Activated T-helper 1 cell treated with anti-CD3 and anti-CD28 coated beads, Interleukin-2, amount 50 U/mL, for 16 hours (primary cell): ENCODE measurements at places on chromosomes 5 and 9.

- no peak for DNase-seq
Observed at GRCh38 chr5:128196791-128197190, 113.2 kb downstream of the SLC12A2 start.

DNA sequence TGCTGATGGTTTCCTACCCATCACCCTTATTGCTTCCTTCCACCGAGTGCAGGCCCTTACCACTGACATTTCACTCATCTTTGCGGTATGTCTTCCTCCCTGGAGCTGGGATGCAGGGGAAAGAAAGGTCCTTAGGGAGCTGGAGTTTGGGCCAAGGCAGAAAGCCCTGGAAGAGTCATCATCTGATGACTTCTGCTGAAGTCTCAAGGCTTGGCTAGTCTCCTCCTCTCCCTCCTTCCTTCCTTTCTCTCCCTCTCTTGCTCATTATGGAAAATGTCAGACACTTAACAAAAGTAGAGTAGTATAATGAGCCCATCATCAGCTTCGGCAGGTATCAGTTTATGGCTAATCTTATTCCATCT lies 40.0 kb downstream of the LARP1 start:
- DNase-seq: no peak

- DNase-seq: no peak
Observed at GRCh38 chr9:111076042-111076441, 37.8 kb upstream of the LPAR1 start.

DNA sequence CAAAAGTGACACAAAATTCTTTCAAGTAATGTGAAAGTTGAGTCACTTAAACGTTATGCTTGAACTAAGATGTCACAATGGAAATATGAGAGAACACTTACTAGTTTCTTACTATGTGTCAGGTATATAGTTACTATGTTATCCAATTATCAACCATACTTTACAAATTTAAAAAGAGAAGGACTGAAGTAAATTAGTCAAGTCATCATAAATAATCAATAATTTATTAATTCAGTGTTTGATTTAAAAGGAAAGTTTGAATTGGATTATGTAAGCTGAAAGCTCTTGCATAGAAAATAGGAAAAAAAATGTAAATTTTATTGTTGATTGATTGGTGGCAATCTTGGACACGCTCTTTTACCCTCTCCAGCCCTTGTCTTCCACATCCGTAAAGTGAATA lies 76.3 kb downstream of the GABRA1 start:
- no peak for DNase-seq

DNA sequence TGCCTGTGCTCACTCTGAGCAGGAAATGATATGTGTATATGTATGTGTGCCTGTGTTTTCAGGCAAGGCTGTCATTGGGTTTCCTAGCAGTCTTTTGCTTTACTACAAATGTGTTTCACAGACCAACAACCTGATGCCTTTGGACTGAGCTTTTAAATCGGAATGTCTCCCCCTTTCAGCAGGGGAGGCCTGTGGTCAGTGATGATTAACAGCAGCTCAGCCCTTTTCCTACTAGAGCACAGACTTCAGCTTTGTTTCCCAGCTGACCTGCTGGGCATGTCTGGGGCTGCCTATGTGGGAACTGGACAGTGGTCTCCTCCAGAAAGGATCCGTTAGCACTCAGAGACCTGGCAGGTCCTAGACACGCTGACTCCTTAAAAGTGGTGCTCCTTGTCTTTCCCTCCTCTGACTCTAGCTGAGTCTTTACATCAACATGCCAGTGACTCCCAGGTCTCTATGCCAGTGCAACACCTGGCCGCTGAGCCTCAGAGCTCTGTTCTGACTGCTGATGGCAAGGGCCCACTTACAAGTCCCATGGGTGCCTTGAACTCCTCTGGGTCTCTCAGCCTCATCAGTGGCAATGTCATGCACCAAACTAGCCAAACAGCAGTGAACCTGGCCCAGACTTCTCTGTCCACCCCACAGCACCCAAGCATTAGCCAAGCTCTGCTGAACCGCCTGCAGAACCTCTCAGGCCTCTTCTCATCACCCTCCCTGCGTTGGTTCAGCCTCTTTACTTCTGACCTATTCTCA lies 7.7 kb downstream of the MACROH2A1 start:
- no peak for DNase-seq

DNA sequence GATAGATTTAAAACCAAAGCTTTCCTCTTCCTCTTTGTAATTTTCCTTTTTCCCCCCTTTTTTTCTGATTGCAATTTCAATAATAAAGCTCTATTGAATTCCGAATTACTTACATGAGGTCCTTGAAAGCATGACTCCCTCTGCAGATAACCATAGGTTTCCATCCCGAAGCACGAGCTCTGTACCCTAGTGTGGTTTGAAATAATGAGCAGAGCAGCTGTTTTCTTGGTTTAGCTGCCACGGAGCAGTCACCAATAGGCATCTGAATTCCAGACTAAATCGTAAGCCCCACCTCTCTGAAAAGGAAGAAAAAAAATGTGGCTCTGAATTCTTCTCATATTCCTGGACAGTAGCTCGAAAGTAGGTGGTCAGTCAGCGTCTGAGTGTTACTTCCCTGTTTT lies 18.5 kb upstream of the GNE start:
- DNase-seq: no peak

- DNase-seq: no peak
Observed at GRCh38 chr5:15124871-15125568, 253.4 kb upstream of the ANKH start.

GRCh38 chr9:129875687-129876395 lies 40.6 kb downstream of the USP20 start:
- no peak for DNase-seq

DNA sequence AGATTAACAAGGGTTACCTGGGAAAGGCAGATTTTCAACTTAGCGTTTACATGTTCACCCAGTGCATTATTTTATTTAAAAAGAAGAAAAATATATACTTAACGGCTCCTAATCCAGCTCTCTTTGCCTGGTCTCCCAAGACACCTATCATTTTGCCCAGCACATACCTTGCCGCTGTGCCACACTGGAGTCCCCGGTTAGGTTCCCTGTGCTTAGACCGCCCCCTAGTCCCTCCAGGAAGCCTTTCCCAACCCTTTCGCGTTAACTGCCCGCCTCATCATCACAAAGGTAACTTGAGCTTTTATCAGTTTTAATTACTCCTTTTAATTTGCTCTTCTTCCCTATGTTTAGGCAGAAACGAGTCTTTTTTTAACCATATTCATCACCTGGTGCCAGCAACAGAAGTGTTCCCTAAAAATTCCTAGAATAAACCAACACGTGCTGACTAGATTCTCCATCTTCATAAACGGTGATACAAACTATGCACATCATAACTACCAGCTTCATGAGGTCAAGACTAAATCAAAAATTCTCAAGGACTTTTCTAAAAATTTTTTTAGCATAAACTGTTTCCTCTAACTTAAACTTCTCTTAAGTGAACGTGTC lies 19.7 kb downstream of the DNAJA1 start:
- no peak for DNase-seq

GRCh38 chr5:12614608-12615007 lies 710.4 kb upstream of the CTNND2 start:
- no peak for DNase-seq

GRCh38 chr9:116524778-116525470 lies 162.2 kb upstream of the TRIM32 start:
- DNase-seq: no peak

- no peak for DNase-seq
Observed at GRCh38 chr5:149938791-149939358, 5.7 kb downstream of the PDE6A start.

DNA sequence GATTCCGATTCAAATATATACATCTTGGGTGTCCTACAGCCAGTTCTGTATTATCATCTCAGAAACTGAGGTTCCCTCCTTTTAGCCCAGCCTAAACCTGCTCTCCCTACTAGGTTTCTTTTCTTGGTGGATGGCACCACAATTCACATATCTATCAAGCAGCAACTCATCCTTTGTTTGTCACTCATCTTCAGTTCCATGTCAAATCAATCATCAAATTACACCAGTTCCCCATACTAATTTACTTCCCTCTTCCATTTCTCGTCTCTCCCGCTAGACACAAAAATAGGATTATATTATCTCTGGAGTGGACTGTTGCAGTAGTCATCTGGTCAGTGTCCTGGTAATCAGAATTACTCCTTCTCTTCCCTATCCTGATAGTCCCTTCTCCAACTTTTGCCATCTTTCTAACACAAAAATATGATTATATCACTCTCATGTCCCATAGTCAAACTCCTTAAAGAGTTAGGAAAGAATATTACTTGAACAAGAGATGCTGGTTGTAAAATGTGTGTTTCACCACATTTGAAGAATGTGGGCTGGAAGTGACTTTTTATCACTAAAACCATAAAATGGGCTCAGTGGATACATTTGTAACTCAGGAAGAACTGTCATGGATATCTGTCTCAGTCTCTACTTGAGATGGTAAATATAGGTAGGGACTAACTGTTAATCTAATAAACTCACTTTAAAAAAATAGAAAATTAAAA lies 69.1 kb upstream of the RICTOR start:
- DNase-seq: no peak

GRCh38 chr5:119368238-119368630 lies 12.4 kb downstream of the TNFAIP8 start:
- no peak for DNase-seq

GRCh38 chr9:27601396-27601795 lies 28.1 kb upstream of the C9orf72 start:
- no peak for DNase-seq
